A549 treated with ZK216348 at 1 μM for 4 hours (cell line): ENCODE measurements at places on chromosomes 7 and 10. TPM values are rescaled to one million over a fixed set of nuclear protein-coding genes. Genes with fewer than 3 reads are reported as not detected.

The ARPC1B gene
- 233 to 306 TPM (median 289 TPM) in 5 replicates for total RNA-seq

The SPDYE11 gene
- total RNA-seq = not detected in 5 replicates

The RSU1 gene
- total RNA-seq = 78.5 to 89.4 TPM (median 83.3 TPM) in 5 replicates

The HTRA1 gene
- 52.3 to 62.8 TPM (median 54.3 TPM) in 5 replicates for total RNA-seq

The C10orf53 gene
- total RNA-seq = not detected in 5 replicates

The CDHR3 gene
- 4.7 to 5.8 TPM (median 5.4 TPM) in 5 replicates for total RNA-seq

The CACNB2 gene
- not detected in 5 replicates for total RNA-seq
